ENCODE measurements at places on chromosomes 4 and X. TPM values are rescaled to one million over a fixed set of nuclear protein-coding genes. Genes with fewer than 3 reads are reported as not detected.

- DNase-seq, result peak; percentile 93
Measured at GRCh38 chrX:101097546-101098453, at the start of gene CENPI. TSS of gene CENPI (plus strand) at chrX:101098204. CDS start at chrX:101101071, 2,867 bp downstream.

GRCh38 chr4:140680686-140681085 lies 75.5 kb downstream of the TBC1D9 start:
- DNase-seq, result no peak

DNA sequence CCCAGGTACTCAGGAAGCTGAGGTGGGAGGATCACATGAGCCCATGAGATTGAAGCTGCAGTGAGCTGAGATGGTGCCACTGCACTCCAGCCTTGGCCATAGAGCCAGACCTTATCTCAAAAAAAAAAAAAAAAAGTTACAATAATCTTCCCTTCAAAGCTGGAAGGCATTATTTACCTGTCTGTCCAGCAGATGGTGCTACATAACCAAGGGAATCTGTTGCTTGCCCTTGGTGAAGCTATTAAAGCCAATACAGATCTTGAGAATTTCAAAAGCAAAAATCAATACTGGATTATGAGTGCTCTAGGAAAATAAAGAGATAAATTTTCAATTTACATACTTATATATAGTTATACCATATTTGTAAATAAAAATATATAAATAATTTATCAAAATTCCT lies 25.9 kb downstream of the PKD2 start:
- DNase-seq, result peak; percentile 32

SPIN4 gene
- total RNA-seq, result 25.2 TPM

DNA sequence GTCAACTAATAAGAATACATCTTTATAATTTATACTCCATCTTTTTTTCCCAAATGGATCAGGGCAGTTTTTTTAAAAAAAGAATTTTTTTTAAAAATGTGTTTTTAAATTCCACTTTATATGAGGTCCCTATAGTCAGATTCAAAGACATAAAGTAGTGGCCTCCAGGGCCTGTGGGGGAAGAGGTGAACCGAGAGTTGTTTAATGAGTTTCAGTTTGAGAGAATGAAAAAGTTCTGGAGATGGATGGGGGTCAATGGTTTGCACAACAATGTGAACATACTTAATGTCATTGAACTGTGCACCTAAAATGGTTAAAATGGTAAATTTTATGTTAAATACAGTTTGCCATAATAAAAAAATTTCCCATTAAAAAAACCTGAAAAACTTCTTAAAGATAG lies 53.8 kb downstream of the ZNF827 start:
- DNase-seq, result no peak

DNA sequence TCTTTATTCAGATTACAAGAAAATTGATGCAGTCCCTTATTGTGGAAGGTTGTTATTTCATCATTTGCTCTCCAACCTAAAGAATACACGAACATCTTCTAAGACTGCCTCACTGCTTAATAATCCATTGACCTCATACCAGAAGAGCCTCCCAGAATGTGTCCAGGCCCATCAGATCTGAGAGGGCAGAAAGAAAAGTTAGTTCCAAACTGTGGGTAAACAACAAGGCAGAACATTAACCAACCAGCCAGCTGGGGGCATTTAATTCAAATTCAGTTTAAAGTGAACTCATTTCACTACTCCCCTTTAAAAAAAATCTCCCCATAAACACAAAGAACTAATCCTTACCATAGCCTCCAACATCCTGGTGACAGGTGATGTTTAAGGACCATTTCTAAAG lies 13.8 kb downstream of the GPC4 start:
- no peak for DNase-seq

GPAT3 gene
- 0.59 TPM for total RNA-seq

GRCh38 chr4:107725281-107725859 lies 5.3 kb upstream of the PAPSS1 start:
- DNase-seq, result no peak

SPON2 gene
- 0.62 TPM for total RNA-seq

DNA sequence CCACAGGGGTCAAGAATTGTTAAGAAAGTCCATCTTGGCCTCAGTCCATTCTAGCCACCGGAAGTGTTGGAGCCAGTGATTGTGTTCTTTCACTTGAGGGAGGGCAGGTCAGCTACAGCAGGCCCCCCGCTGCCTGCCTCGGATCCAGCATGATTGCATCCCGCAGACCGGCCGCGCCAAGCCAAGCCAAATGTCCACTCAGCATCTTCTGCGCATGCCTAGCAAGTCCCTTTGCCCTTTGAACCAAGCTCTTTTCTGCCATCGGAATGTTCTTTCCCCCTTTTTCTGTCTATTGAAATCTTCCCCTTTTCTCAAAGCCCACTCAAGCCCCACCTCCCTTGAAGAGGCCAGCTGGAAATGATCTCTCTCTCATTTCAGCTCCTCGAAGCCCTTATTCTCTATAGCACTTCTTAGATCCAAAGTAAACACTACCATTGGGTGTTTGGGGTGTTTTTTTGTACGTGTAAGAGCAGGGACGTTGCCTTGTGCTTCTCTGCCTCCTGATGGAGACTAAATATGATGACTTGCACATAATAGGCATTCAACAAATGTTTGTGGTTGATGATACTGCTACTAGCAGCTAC lies 147.8 kb upstream of the BCOR start:
- no peak for DNase-seq

FAT1 gene
- total RNA-seq, result 83.9 TPM

TMEM131L gene
- 19.6 TPM for total RNA-seq

DNA sequence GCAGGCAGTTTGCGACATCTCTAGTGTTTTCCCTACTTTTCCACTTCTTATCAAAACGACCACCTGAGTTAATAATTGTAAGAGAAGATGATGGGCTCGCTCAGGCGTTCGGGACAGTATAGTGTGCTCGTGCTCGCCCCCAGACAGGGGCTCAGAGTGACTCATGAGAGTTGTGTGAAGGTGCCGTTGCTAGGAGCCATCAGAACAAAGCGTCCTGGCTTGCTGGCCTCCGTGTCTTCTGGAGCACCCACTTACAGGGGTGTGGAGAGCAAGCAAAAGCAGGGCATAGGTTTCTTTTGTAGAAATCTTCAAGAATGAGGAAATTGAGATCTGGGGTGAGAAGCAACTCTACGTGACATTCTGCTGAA lies 73.0 kb upstream of the ADGRG2 start:
- no peak for DNase-seq

GRCh38 chr4:2402048-2402842 lies 16.2 kb downstream of the ZFYVE28 start:
- peak; percentile 95 for DNase-seq
